Chondrocyte (in vitro differentiated cells): ENCODE measurements at places on chromosomes 5 and 9. TPM values are rescaled to one million over a fixed set of nuclear protein-coding genes. Genes with fewer than 3 reads are reported as not detected.

GRCh38 chr9:105835721-105836120 lies 141.4 kb downstream of the TMEM38B start:
- no peak for DNase-seq

- DNase-seq, result no peak
These were observed 19.3 kb downstream of the FYB1 start for GRCh38 chr5:39200081-39200480.

DNA sequence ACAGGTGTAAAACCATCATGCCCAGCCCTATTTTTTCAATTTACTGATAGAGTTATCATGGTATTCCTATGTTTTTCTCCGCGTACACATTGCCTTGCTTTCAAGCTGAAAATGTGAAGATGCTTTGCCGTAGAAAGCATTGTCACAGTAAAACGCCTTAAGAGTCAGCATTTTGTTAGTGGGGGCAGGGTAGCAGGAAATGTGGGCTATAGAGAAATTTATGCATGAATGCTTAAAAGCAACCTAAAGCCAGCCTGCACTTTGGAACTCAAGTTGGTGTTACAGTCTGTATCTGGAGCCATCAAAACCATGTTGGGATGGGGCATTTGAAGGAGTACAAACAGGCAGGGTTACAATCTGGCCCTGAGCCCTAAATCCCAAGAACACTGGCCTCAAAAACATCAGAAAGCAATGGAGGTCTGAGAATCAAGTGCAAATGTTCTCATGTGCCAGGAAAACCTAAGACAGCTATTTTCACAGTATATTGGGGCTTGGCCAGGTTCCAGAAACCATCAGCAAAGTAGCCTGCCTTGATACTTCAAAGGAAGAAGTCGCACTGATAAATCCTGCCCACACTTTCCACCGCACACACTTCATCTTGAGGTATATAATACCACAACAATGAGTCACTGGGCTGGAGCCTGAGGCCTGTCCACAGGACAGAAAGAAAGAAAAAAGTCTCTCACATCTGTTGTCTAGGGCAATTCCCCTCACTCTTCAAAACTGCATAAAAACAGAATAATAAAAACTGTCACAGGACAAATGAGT lies 313.8 kb downstream of the ENC1 start:
- DNase-seq, result no peak

- DNase-seq, result peak; percentile 83
These were observed 1.7 kb downstream of the EBF1 start for GRCh38 chr5:159097784-159098602.

- DNase-seq, result no peak
These were observed 165.2 kb downstream of the MAPKAP1 start for GRCh38 chr9:125541840-125542243.

DNA sequence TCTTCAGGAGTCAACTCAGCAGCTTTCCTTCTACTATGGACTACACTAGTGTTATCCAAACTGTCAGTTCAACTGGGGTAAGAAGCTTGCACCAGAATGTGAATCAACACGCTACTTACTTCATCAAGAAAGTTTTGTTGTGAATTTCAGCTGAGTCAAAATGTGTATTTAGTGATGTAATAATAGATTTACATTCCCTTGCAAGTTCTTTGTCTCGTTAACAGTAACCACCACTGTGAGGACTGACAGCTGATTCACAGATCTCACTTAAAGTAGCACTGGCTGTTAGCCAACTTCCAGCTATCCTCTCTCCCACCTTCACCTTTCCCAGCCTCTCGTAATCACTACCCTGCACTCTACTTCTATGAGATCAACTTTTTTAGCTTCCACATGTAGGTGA lies 445.3 kb downstream of the NTRK2 start:
- no peak for DNase-seq

DNA sequence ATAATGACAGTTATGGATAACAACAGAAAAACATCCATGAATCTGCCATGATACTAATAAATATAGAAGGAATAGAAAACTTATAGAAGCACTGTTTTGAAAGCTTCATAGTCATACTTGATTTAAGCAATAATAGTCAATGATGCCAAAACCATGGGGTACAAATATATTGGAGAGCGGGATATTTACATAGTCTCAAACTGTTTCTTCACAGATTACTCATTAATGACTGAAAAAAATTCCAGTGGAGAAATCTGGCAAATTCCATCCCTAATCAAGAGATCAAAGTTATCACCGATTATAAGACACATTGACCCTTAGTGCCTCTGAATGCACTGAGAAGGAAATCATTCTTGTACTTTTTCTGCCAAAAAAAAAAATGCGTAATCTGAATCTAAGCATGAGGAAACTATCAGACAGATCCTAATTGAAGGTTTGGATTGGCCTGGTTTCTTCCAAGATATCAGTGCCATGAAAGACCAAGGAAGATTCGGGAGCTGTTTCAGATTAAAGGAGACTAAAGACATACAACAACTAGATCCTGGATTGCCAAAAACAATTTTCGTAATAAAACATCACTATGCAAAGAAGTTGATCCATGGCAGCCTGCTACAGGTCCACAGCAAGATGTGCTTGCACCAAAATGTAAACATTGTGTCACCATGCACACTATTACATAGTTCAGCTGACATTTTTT lies 106.2 kb downstream of the GOLPH3 start:
- no peak for DNase-seq

DNA sequence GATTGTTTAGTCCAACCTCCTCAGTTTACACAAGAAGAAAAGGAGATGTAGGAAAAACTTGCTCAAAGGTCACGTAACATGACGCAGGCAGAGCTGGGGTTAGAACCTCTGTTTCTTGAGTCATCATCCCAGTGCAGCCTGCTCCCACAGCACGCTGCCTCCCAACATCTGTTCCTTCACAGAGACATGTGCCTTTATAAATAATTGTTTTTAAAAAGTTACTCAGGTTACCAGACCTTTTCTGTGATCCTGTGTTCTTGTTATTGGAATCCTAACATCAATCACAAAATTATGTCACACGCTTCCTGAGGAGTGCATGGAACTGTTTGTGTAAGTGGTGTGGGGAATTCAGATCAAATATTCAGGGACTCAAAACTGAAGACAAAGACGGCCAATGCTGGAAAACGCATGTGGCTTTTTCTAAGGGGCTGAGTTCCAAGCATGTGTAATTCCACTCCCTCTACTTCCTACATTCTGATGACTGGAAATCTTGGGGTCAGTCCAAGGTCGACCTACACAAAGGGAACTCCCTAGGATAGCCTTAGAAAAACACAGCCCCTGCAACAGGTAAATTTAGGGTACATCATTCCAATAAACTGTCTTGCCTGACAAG lies 184.3 kb downstream of the TSSK1B start:
- no peak for DNase-seq

GRCh38 chr9:71004196-71004595 lies 117.2 kb downstream of the TRPM3 start:
- DNase-seq, result no peak

GRCh38 chr9:91119679-91120078 lies 242.0 kb downstream of the AUH start:
- DNase-seq, result no peak

DNA sequence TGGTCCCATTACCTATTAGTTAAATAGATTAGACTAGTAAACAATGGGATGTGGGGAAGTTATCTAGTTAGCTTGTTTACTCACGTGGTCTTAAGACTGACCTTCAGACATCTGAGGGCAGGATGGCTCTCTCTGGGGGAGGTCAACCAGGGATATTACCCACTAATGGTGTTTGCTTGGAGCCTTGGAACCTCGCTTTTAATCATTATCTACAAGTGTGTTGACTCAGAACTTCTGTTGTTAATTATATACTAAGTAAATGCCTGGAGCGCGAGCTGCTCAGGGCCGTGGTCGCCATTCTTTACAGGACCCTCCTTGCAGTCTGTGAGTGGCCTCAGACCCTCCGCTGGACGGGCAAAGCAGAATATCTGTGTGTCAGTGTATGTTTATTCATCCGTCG lies 48.5 kb upstream of the ZNF354A start:
- no peak for DNase-seq

DNA sequence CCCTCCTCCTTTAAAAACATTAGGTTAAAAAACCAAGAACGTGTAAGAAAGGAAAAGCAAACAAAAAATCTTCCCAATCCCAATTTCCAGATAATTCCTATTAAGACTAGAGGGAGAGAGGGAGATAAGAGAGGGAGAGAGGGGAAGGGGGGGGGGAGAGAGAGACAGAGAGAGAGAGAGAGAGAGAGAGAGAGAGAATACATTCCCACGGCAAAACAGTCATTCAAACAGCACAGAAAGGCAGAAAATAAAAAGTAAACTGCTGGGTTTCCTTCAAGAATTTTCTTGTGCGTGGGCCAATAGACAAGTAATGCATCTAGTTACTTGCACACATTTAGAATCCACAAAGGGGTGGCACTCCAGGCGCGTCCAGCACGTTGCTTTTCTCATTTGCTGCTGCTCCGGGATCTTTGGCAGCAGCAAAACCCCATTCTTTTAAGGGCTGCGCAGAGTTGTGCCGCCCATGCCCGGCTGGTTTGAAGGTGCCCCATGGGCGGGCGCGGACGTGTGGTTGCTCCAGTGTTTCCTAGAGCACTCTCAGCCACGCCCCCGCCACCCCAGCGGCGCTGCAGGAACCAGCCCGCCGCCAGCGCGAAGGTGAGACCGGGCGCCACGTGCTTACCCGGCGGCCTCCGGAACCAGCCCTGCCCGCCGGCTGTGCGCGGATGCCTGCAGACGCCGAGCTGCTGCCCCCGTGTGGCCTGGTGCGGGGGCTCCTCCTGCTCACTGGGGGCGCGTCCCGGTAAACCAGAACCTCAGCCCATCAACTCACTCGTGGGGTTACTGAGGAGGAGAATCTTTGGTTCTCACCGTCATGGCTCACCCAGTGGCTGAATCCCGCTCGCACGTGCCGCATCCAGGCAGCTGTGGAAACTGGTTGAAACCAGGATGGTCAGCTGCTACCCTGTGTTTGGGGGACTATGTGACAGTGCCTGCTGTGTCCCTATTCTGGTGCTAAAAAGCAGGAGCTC lies 44.6 kb downstream of the STC2 start:
- no peak for DNase-seq

- no peak for DNase-seq
These were observed 665 bp upstream of the BTF3 start for GRCh38 chr5:73497497-73498056.

- DNase-seq, result no peak
These were observed 180.6 kb downstream of the EPB41L4A start for GRCh38 chr5:112238473-112238872.

DNA sequence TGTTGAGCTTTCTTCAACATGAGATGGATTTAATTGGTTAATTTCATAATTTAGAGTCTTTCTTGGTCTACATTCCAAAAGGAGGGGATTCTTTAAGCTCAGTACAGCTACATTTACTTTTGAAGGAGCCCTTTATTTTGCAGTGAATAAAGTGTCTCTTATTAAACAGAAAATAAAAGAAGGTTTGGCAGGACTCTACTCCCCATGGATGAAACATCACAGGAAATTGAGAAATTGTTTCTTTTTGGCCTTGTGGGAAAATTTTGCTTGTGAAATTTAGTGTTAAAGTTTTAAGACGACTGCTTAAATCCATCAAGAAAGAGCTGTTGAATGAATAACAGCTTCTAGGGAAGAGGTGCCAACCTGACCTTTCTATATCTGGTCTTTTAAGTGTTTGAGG lies 187.7 kb downstream of the NTRK2 start:
- DNase-seq, result no peak

- DNase-seq, result no peak
These were observed 87.1 kb downstream of the PDE6A start for GRCh38 chr5:149857499-149857898.

DNA sequence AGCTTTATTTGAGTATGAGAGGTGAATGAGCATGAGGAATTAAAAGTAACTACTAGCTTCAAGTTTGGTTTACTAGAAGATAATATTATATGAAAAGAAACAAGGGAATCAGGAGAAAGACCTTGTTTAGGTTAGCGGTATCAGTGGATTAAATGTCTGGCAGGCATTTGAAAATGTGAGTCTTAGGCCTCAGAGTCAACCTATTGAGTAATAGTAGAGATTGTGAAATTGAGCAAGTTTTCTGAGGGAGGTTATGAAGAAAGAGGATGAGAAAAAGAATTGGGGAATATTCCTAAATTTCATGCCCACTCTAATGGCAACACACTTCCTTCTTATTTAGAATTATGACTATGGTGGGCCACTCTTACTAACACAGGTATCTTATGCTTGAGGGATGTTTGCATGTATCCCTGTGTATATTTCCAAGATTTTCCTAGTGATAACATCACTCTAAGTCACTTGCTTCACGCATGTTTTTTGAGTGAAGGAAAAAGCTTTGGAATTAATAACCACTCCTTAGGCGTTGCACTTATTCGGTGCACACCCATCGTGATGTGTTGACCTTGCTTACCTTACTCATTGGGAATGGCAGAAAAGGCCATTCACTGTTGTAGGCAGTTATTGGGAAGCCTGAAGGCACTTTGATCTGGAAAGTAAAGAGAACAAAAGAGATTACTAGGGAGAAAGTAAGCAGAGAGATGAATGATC lies 8.2 kb upstream of the ELL2 start:
- DNase-seq, result no peak

GRCh38 chr5:154945695-154946301 lies 4.9 kb downstream of the MRPL22 start:
- DNase-seq, result no peak

DNA sequence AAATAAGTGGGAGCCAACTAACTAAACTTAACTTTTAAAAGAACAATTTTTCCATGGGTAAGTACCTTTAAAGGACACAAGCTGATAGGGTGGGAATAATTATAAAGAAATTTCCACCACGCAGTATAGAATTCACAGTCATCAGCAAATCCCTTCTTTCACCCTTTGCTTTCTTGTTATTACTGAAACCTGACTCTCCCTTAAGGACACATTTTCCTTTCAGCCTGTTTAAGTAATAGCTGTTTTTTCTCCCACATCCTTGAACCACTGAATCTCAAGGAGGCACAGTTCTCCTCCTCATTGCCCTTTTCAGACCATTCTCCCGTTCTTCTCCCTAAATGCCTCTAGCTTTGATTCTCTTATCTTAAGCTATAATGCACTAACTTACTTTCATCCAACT lies 6.3 kb downstream of the C5orf15 start:
- DNase-seq, result no peak

- DNase-seq, result no peak
These were observed 84.7 kb downstream of the BASP1 start for GRCh38 chr5:17302106-17302505.

The PCDHGB2 gene
- total RNA-seq, result 0.95 to 1.8 TPM (median 1.0 TPM) in 3 replicates

The PTGES gene
- 0.95 to 3.3 TPM (median 1.3 TPM) in 3 replicates for total RNA-seq

The PCDHB14 gene
- 2.7 to 4.9 TPM (median 4.0 TPM) in 3 replicates for total RNA-seq

The AJM1 gene
- total RNA-seq, result 6.3 to 7.5 TPM (median 7.4 TPM) in 3 replicates

The KIF20A gene
- 5.2 to 15.9 TPM (median 14.3 TPM) in 3 replicates for total RNA-seq

The CA9 gene
- 2.9 to 3.6 TPM in 2 of 3 replicates, not detected in the other for total RNA-seq

The PHAX gene
- total RNA-seq, result 38.8 to 47.2 TPM (median 46.8 TPM) in 3 replicates

The CREBRF gene
- total RNA-seq, result 13.2 to 14.9 TPM (median 14.7 TPM) in 3 replicates

The LCN12 gene
- total RNA-seq, result 0.51 to 0.60 TPM in 2 of 3 replicates, not detected in the other

The PLAC8L1 gene
- 0.59 to 0.97 TPM (median 0.94 TPM) in 3 replicates for total RNA-seq

The SLC6A3 gene
- not detected in 3 replicates for total RNA-seq

The IL6ST gene
- total RNA-seq, result 167 to 221 TPM (median 210 TPM) in 3 replicates

The REXO4 gene
- total RNA-seq, result 15.0 to 19.3 TPM (median 16.8 TPM) in 3 replicates

The IL33 gene
- not detected in 3 replicates for total RNA-seq

The MCC gene
- total RNA-seq, result 13.2 to 18.6 TPM (median 15.0 TPM) in 3 replicates

The RNF183 gene
- not detected in 3 replicates for total RNA-seq
